ENCODE measurements at places on chromosomes 4 and X. TPM values are rescaled to one million over a fixed set of nuclear protein-coding genes. Genes with fewer than 3 reads are reported as not detected.

The ADAM29 gene
- not detected for total RNA-seq

The ADAD1 gene
- not detected for total RNA-seq

The CTAG1A gene
- total RNA-seq: not detected

The PAGE1 gene
- not detected for total RNA-seq

The TGIF2LX gene
- not detected for total RNA-seq

The VSIG4 gene
- 289 TPM for total RNA-seq

The ARHGAP4 gene
- total RNA-seq: 43.5 TPM

DNA sequence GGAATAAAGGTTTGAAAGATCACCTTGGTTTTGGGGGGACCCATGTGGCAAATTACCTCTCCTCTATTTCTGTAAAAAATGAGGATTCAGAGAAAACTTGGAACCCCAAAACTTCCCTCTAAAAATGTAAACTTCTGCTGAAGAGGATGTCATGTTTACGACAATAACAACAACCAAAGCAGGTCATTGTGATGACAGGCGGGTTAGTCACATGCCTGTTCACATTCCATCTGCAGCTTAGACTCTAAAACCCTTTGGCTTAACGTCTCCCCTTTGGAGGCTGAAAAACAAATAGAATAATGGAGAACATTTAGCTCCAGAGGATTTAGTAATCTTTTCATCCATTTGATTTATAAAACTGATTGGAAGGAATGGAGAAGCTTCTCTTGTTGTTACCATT is 75.0 kb upstream of the FAM9C start:
- no peak for DNase-seq

DNA sequence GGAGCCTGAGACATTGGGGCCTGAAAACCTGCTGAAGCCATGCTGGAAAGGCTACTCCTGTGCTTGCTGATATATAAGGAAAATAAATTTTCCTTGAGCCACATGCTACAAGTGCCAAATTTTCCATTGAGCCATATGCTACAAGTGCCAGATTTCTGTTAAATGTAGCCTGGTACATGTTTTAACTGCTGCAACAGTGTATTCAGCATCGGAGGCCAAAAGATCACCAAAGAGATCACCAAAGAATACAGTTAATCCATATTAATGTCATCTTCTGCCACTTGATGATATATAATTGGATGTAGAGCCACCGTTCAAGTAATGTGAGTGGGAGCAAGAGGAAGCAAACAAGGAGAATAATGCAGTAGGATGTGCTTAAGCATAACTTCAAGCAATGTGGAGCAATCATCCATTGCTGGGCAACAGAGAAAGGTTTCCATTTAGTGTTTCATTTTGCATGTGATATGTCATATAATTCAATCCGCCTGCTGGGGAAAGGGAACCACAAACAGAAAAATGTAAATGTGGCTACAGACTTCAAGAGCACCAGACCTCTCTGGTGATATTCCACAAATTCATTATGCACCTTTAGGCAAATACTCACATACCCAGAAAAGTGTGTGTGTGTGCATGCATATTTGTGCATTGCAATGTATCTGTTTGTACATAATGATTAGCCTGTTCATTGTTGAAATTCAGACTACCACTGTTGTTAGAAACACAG is 295.9 kb downstream of the KCNIP4 start:
- DNase-seq: no peak

- DNase-seq: no peak
Observed at GRCh38 chr4:93788712-93789111, 39.8 kb upstream of the ATOH1 start.

DNA sequence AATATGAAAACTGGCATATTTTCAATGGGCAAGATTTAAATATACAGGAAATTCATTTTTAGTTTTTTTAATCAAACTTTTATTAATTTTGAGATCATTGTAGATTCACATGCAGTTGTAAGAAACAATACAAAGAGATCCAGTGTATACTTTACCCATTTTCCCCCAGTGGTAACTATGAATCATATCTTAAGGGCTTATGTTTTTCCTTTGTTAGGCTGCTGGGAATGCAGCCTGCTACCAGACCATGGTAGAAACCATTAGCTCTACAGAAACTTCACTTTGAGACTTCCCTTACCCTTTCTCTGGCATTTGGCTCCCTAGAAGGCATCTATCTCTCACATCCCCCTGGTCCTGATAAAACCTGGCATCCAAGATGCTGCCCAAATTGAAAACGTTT is 147.6 kb upstream of the EOLA2 start:
- no peak for DNase-seq

DNA sequence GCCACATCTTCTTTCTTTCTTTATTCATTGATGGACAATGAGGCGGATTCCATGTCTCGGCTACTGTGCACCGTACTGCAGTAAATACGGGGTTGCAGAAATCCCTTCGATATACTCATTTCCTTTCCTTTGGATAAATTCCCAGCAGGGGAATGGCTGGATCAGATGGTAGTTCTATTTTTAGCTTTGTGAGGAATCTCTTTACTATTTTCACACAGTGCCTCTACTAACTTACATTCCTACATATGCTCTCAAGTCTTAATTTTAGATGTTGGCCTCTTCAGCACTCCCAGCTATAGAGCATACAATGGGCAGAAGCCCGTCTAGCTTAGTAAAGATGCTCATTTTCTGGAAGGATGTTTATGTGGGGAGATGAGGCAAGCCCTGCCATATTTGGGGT is 317.4 kb downstream of the ASMT start:
- no peak for DNase-seq

DNA sequence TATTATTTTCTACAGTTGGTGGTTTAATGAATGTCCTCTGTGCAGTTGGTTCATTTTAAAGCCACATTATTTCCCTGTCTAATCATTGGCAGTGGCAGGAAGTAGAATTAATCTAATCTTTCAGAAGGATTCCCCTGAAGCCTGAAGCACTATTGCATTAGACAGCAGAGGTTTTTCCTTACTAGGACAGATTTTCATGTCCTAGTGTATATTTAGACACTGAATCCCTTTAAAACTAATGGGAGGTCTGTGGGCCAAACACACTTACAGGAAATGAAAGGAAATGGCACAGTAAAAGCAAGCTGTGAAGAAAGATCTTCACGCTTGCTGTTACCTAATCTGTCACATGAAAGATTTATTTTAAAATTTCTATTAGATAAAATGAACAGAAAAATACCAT is 165.2 kb downstream of the SLC39A8 start:
- no peak for DNase-seq

- no peak for DNase-seq
Observed at GRCh38 chr4:172666711-172667368, 501.8 kb upstream of the GALNT7 start.

GRCh38 chr4:103105558-103106356 is 6.1 kb upstream of the BDH2 start:
- no peak for DNase-seq

GRCh38 chr4:15636818-15637217 is 18.3 kb downstream of the FBXL5 start:
- DNase-seq: no peak

DNA sequence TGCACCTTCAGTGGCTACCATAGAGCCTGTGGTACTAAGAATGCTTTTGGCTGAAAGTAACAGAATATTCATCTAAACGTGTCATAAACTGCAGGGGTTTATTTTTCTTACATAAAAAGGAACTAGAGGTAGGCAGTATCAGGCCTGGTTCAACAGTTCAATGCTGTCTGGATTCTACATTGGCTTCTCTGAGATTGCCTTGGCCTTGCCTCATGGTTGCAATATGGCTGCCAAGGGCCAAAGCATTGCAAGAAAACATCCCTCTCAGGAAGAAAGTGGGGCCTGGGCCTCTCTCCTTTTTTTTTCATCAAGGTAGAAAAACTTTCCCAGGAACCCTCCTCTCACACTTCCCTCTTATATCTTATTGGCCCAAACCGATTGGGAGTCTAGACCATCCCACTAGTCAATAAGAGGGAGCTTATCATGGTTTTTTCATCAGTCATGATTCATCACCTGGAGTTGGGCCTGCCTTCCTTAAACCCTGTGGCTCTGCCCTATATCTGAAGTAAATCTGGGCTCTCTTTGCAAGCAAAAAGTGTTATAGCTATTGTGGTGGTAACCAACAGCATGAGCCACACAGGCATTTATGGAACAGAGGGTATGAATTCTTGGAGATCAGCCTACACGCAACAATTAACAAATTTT is 1.8 kb upstream of the DOCK11 start:
- DNase-seq: no peak

DNA sequence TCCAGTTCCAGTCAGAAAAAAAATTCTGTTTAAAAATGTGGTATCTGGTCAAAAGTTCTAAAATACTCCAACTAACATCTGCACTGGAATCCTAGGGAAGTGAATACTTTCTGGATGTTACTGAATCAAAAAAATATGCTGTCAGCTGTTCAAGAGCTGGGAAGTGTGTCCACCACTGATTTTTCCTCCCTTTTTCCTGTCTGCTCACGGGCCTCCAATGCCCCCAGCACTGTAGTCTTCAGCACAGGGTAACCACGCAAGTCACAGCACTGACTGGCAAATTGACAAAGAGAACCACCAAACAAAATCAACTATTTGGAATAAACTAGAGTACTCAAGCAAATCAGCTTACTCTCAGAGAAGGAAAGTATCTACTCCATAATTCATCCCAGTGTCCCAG is 9.9 kb downstream of the VEGFC start:
- no peak for DNase-seq

- DNase-seq: no peak
Observed at GRCh38 chrX:34873500-34874225, 68.9 kb upstream of the FAM47B start.

DNA sequence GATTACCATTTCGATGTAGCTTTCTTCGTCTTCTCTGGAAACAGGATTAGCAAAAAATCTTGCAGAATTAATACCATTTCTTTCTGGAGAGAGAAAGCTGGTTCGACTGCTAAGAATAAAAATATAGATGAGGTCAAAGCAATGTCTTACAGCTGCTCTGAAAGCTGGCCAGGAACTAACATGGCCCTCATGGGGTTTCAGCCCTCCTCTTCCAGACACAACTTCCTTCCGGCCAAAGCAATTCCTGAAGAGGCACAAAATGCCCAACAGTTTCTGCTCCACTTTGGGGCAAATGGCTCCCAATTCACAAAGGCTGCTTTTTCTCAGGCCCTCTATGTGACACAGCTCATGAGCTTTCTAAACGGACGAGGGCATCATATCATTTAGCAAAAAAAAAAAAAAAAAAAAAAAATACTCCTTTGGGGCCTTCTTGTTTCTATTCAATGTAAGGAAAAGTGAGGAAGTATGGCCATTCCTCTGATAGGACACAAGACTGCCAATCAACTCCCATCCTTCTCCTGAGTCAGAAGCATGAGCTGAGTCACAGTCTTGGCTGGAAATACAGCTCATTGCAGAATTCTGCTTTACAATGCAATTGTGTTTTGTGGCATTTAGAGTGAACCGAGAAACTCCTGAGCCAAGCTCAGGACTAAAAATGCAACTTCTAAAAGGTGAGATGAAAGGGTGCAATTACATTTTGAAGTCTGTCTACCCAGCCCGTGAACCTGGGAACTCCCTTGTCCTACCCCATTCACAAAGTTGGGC is 42.7 kb upstream of the CTAG2 start:
- no peak for DNase-seq

DNA sequence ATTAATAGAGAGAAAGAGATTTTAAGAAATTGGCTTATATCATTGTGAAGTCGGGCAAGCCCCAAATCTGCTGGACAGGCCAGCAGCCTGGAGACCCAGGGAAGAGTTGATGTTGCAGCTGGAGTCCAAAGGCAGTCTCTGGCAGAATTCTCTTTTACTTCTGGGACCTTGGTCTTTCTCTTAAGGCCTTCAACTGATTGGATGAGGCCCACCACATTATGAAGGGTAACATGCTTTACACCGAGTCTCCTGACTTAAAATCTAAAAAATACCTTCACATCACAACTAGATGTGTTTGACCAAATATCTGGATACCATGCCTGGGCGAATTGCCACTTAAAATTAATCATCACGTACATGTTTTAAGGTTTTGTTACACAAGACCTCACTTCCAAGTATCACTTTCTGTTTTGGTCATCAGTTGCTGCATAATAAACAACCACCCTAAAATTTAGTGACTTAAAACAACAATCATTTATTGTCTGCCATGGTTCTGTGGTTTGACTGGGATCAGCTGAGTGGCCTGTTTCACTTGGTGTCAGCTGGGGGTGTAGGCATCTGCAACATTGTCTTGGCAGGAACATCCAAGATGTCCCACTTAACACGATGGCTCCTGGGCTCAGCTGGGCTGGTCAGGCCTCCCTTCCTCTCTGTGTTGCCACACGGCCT is 3.4 kb downstream of the CD38 start:
- DNase-seq: no peak

DNA sequence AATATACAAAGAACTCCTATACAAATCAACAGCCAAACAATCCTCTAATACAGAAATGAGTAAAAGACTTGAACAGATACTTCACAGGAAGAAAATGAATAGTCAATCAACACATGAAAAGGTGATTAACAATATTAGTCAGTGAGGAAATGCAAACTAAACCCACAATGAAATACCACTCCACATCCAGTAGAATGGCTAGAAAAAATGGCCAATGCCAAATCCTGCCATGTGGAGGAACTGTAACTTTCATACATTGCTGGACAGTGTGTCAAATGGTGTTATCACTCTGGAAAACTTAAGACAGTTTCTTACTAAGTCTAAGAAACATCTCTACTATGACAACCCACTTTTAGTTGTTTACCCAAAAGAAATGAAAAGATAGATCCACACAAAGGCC is 59.5 kb downstream of the NSG1 start:
- DNase-seq: no peak

GRCh38 chr4:109044431-109044830 is 258.0 kb downstream of the COL25A1 start:
- DNase-seq: no peak

DNA sequence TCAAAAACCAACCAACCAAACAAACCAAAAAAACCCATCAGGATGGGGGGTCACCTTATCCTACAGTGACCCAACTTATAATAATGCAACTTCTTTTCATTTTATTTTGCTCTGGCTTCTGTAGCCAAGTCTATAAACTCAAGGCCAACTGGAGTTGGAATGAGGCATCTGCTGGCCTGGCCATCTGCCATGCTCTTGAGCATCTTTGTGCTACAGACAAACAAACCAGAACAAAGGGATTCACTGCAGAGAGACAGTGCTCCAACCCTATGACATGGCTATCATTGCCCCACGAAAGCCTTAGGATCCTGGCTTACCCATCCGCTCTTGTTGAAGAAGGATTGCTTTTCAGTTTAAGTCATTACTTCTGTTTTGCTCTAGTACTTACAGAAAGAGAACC is 49.2 kb upstream of the SCRG1 start:
- no peak for DNase-seq
